ENCODE measurements at places on chromosomes 2 and 18. TPM values are rescaled to one million over a fixed set of nuclear protein-coding genes. Genes with fewer than 3 reads are reported as not detected.

DNA sequence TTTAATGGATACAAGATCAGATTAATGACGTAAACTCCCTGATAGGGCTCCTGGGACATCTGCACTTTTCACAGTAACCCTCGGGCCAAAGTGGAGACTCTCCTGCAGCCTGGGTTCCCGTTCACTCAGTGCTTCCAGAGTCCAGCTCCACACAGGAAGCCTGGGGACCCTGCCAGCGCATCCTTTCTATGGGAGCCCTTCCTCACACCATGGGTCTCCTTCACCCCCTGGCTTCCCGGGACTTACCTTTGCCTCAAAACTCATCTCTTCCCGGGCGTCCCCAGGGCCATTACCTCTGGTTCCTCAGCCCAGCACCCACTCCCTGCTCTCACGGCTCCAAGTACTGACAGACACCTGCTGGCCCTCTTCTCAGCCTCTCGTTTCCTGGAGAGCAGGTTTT lies 40.7 kb upstream of the KLF11 start:
- no peak overlapping the region for H3K4me3 ChIP-seq
- H3K36me3 ChIP-seq: peaks cover 2% of the 10 kb centered on the region
- peaks cover 4% of the 10 kb centered on the region for H3K4me1 ChIP-seq
- no peak for DNase-seq

DNA sequence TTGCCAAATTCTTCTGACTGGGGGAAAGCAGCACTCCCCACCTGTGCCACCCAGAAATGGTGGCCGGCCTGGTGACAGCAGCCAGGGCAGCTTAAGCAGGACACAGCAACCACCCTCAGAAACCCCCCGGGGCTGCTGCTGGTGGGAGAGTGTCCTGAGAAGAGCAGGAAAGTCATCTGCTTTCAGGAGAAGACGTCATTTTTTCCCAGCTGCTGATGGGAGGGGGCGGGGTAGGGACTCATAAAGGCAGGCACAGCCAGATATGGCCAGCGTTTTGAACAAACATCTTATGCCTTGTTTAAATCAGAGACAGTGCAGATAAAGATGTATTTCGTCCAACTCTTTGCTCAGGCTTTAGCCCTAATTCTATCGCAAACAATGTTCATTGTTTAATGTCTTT lies 139.5 kb downstream of the LRRC30 start:
- H3K27me3 ChIP-seq: peaks cover 3% of the 10 kb centered on the region
- peak overlapping the region; percentile 79 for H3K27ac ChIP-seq
- no peaks in the 10 kb centered on the region for H3K36me3 ChIP-seq

- no peak overlapping the region for H3K4me3 ChIP-seq
- H3K36me3 ChIP-seq: no peaks in the 10 kb centered on the region
- H3K27me3 ChIP-seq: peaks cover 17% of the 10 kb centered on the region
- DNase-seq: no peak
- H3K4me1 ChIP-seq: peaks cover 8% of the 10 kb centered on the region
- no peak overlapping the region for H3K27ac ChIP-seq
Observed at GRCh38 chr2:11071211-11071610, 84.1 kb upstream of the SLC66A3 start.

GRCh38 chr2:86048888-86049287 lies 56.8 kb downstream of the POLR1A start:
- H3K27ac ChIP-seq: no peak overlapping the region
- no peaks in the 10 kb centered on the region for H3K4me1 ChIP-seq
- peaks cover 49% of the 10 kb centered on the region for H3K36me3 ChIP-seq
- no peak overlapping the region for H3K4me3 ChIP-seq
- no peaks in the 10 kb centered on the region for H3K27me3 ChIP-seq

DNA sequence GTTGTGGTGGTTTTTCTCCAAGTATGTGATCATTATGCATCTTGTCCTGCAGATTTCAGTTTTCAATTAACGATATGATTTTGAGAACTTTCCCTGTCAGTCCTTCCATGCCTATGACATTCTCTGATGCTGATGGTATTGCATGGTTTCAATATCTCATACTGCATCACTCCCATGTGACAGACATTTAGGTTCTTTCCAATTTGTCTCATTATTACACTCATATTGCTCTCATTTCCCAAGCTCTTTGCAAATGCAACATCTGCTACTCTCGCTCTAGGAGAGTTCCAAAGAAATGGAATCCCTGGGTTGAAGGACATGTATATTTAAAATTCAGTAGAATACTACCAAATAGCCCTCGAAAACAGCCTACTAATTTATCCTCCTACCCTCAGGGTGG lies 125.5 kb downstream of the MARCHF4 start:
- no peak for DNase-seq
- H3K36me3 ChIP-seq: no peaks in the 10 kb centered on the region
- H3K4me3 ChIP-seq: no peak overlapping the region
- H3K4me1 ChIP-seq: no peaks in the 10 kb centered on the region

The IL1RL2 gene
- total RNA-seq: not detected

The CD8B2 gene
- not detected for total RNA-seq

The TMEM185B gene
- total RNA-seq: 28.6 TPM

DNA sequence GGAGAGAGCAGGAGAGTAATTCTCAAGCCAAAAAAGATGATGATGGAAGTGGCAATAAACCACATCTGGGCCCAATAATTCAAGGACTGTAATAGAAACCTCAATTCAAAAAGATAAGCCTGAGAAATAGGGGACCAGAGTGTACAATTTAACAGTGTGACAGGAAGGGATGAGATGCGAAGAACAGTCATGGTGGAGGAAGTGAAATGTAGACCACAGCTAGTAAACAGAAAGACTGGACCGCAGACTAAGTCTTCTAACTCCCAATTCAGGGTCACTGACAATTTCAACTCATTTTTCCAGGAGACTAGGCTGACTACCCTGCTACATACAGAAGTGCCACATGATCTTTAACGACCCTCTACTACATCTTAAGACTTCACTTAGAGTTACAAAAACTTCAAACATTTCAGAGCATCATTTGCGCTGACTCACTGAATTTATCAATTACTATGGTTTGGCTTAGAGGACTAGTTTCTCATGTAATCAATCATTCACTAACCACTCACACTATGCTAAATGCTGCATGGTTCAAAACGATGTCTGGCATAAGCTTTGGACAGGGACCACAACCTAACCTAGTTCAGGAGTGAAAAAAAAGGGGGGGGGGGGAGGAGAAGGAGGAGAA lies 9.0 kb downstream of the CUL3 start:
- H3K4me3 ChIP-seq: no peak overlapping the region
- peaks cover 58% of the 10 kb centered on the region for H3K4me1 ChIP-seq
- no peak for DNase-seq
- no peaks in the 10 kb centered on the region for H3K27me3 ChIP-seq

GRCh38 chr2:140711867-140712266 lies 1418.9 kb downstream of the LRP1B start:
- no peaks in the 10 kb centered on the region for H3K4me1 ChIP-seq
- no peak for DNase-seq
- H3K27ac ChIP-seq: no peak overlapping the region
- no peaks in the 10 kb centered on the region for H3K36me3 ChIP-seq
- H3K4me3 ChIP-seq: no peak overlapping the region

- peaks cover 30% of the 10 kb centered on the region for H3K4me1 ChIP-seq
- peak overlapping the region; percentile 13 for H3K27ac ChIP-seq
- DNase-seq: no peak
- H3K4me3 ChIP-seq: no peak overlapping the region
- H3K36me3 ChIP-seq: no peaks in the 10 kb centered on the region
- H3K27me3 ChIP-seq: no peaks in the 10 kb centered on the region
Observed at GRCh38 chr2:109647636-109648035, 33.5 kb downstream of the SOWAHC start.

The MOCOS gene
- total RNA-seq: 3.2 TPM

The LCT gene
- not detected for total RNA-seq

GRCh38 chr2:171956135-171956825 lies 34.0 kb downstream of the HAT1 start:
- peaks cover 11% of the 10 kb centered on the region for H3K36me3 ChIP-seq
- DNase-seq: no peak
- H3K27ac ChIP-seq: no peak overlapping the region
- no peak overlapping the region for H3K4me3 ChIP-seq
- H3K27me3 ChIP-seq: no peaks in the 10 kb centered on the region

GRCh38 chr18:55487997-55488396 lies 100.0 kb downstream of the TCF4 start:
- no peak overlapping the region for H3K4me3 ChIP-seq
- H3K27ac ChIP-seq: no peak overlapping the region
- H3K36me3 ChIP-seq: no peaks in the 10 kb centered on the region
- DNase-seq: no peak
- H3K4me1 ChIP-seq: peaks cover 23% of the 10 kb centered on the region

DNA sequence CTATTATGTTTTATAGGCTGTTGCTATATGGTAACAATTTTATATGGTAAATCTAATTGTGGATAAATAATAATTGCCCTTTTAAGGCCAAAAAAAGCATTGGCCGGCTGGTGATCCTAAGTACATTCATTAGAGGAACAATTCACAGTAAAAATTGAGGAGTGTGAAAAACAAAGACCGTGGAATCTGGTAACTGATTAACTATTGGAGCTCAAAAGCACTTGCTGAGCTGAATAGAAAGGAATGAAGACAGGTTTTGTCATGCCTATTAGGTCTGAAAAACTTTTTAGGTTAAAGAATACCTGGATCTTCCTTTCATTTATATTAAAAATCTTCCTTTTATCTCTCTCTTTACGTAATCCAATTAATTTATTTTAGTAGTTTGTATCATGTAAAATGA lies 18.5 kb upstream of the RBBP8 start:
- H3K27ac ChIP-seq: peak overlapping the region; percentile 75
- no peak for DNase-seq
- H3K36me3 ChIP-seq: peaks cover 9% of the 10 kb centered on the region
- H3K4me1 ChIP-seq: peaks cover 21% of the 10 kb centered on the region

- DNase-seq: no peak
- no peak overlapping the region for H3K4me3 ChIP-seq
- H3K36me3 ChIP-seq: peaks cover 41% of the 10 kb centered on the region
- no peak overlapping the region for H3K27ac ChIP-seq
- H3K27me3 ChIP-seq: no peaks in the 10 kb centered on the region
- peaks cover 16% of the 10 kb centered on the region for H3K4me1 ChIP-seq
Observed at GRCh38 chr18:10482985-10483949, 28.8 kb downstream of the APCDD1 start.

GRCh38 chr18:32468147-32468845 lies 2.4 kb downstream of the GAREM1 start:
- H3K27me3 ChIP-seq: peaks cover 20% of the 10 kb centered on the region
- H3K4me1 ChIP-seq: peaks cover 34% of the 10 kb centered on the region
- H3K4me3 ChIP-seq: no peak overlapping the region
- no peaks in the 10 kb centered on the region for H3K36me3 ChIP-seq

- H3K36me3 ChIP-seq: peaks cover 20% of the 10 kb centered on the region
- H3K4me1 ChIP-seq: no peaks in the 10 kb centered on the region
- no peak overlapping the region for H3K27ac ChIP-seq
- no peak overlapping the region for H3K4me3 ChIP-seq
- no peaks in the 10 kb centered on the region for H3K27me3 ChIP-seq
Observed at GRCh38 chr2:171822525-171823322, 71.3 kb downstream of the SLC25A12 start.

The SLC23A3 gene
- 2.6 TPM for total RNA-seq

The CEBPZOS gene
- not detected for total RNA-seq

The MAL gene
- not detected for total RNA-seq

The ST6GAL2 gene
- total RNA-seq: 16.3 TPM

GRCh38 chr2:7456762-7457161 lies 539.5 kb downstream of the RNF144A start:
- no peak overlapping the region for H3K27ac ChIP-seq
- no peaks in the 10 kb centered on the region for H3K36me3 ChIP-seq
- H3K4me1 ChIP-seq: peaks cover 13% of the 10 kb centered on the region
- no peaks in the 10 kb centered on the region for H3K27me3 ChIP-seq
- DNase-seq: no peak

All from mesothelial cell of epicardium (in vitro differentiated cells).